ENCODE measurements at places on chromosomes 12 and 14.

DNA sequence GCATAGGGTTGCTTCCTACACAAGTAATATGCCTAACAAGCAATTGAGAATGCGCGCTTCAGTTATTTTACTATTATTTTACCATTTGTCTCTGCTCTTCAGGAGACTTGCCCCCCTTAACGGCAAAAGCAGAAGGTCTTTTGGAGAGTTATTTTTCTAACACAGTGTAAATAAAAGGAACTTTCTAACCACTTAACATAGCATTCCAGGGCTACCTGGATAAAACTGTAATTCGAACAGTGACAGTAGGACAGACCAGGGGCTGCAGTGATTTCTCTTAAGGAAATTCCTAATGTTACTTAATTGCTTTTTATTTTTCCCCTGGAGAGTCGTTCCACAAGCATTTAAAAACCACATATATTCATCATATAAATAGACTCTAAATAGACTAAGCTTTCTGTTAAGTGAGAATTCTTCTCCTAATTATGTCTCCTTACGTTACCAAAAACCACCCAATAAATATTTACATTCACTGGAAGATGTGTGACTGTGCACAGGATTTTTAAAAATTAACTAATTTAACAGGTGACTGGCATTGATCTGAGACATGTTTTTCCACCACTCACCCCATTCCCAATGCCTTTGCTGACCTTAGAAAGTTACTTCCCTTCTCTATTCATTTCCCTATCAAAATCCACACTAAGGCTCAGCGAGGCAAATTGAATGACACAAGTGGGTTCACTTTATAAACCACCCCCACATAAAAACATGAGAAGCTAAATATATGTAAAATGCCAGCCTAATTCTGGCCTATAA is 72.4 kb downstream of the RNF34 start:
- DNase-seq = no peak

- DNase-seq = no peak
These were observed 68.3 kb upstream of the TUNAR start for GRCh38 chr14:95808371-95808770.

DNA sequence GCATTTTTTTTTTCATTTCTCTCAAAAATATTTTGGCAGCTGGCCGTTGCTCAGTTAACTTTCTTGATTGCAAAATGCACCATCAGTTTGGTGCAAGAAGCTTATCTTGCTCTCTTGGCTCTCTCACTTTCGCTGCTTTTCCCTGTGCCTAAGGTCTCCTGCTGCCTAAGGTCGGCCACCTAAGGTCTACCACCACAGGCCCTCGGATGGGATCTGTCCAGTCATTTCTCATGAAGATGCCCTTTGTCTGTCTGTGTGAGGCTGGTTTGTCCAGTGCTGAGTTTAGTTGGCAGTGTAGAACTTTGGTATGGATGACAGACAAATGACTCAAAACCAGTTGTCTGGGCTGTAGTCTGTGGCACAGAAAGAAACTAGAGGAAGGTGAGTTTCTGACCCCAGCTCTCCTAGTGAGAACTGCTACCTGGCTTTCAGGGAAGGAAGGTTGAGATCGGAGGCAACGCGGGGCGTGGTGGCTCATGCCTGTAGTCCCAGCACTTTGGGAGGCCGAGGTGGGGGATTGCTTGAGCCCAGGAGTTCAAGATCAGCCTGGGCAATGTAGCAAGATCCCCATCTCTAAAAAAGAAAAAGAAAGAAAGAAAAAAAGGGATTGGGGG is 2.6 kb downstream of the MLXIP start:
- no peak for DNase-seq

DNA sequence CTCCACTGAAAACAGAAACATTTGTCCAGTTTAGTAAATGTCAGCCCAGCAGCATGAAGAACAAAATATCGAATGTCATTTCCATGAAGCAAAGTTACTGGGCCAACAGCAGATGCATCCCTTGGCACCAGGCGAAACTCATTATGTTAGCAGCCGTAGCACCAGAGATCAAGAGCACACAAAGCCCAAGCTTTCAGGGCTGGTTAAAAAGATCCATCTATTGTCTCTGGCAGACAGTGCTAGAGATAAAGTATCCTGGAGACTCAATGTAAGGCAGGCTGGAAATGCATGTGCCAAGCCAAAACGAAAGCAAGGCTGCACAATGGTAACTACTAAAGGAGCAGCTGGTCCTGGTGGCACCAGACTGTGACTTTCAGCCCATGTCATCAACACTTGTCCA is 120.3 kb upstream of the PLEKHG7 start:
- no peak for DNase-seq

All from lower leg skin (tissue), 4 donors.